ENCODE measurements at places on chromosomes 2 and 18.

GRCh38 chr2:190583507-190584337 is 49.2 kb upstream of the NEMP2 start:
- DNase-seq = no peak

- DNase-seq = no peak
Observed at GRCh38 chr2:239692362-239692851, 291.6 kb upstream of the HDAC4 start.

GRCh38 chr2:202091476-202091875 is 18.4 kb downstream of the KIAA2012 start:
- no peak for DNase-seq

DNA sequence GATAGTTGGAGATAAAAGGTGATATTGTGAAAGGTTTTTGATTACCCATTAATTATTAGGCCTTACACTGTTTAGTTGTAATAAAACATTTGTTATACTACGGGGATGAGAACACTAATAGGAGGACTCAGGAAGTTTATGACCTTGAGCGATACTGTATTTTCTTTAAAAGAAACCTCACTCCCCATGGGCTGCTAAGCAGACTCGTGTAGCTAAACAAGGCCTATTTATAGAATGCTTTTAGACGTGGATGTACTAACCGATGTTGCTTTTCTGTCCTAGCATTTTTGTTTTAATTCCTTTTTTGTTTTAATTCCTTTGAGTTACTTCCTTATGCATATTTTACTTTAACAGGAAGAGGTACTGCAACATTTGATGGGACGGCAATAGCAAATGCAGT is 22.9 kb downstream of the MSH6 start:
- DNase-seq = no peak

DNA sequence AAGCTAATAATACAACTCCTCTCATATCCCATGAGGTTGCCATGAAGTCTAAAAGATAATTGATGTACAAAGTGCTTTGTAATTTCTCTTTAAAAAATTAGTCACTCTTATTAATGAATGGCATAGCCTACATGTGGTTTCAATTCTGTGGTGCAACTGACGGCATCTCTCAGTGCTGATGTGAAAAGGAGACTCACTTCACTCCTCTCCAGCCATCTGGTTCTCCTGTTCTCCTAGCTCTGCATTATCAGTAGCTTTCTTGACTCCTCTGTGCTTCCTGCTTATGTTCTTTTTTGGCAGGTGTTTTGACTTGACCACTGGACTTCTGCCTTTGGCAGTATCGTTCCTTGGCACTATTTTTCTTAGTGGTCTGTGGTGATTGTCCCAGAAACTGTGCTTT is 134.9 kb upstream of the ZFP36L2 start:
- no peak for DNase-seq

GRCh38 chr2:66021296-66021695 is 413.6 kb upstream of the MEIS1 start:
- DNase-seq = no peak

GRCh38 chr2:219452361-219453317 is 18.0 kb downstream of the SPEG start:
- DNase-seq = no peak

- DNase-seq = no peak
Observed at GRCh38 chr18:76824754-76825153, 2.4 kb downstream of the ZNF236 start.

- DNase-seq = no peak
Observed at GRCh38 chr2:226756131-226756530, 43.5 kb downstream of the IRS1 start.

DNA sequence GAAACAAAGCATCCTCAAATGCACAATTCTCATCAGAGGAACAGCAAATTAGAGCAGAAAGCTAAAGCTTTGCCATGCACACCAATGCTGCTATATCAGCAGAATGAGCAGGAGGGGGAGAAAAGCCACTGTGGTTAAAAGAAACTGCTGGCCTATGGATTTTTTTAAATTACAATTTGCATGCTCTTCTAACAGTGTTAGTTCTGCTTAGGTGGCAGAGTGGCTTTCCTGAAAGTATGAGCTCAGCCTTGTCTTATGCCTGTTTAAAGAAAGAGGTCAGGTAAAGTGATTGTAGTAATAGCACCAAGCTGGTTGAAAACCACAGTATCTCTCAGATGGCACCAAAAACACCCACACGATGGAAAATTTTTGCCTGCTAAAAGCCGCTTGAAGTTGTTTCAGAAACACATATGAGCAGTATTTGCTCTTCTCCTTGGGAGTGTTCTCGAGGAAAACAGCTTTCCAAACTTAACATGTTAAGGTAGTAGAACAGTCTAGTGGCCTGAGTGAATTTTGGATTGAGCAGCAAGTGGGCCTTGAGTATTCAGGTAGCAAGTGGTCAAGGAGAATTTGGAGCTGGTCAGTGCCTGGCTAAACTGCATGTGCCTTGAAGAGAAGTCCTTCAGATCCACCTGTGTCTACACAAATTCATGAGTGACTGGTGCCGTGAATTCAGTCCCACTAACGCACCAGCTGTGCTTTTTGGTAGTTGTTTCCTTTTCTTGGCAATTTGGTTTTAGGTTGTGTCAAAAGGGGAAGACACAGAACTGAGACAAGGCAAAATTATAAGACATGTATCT is 19.6 kb upstream of the NDUFV2 start:
- DNase-seq = no peak

DNA sequence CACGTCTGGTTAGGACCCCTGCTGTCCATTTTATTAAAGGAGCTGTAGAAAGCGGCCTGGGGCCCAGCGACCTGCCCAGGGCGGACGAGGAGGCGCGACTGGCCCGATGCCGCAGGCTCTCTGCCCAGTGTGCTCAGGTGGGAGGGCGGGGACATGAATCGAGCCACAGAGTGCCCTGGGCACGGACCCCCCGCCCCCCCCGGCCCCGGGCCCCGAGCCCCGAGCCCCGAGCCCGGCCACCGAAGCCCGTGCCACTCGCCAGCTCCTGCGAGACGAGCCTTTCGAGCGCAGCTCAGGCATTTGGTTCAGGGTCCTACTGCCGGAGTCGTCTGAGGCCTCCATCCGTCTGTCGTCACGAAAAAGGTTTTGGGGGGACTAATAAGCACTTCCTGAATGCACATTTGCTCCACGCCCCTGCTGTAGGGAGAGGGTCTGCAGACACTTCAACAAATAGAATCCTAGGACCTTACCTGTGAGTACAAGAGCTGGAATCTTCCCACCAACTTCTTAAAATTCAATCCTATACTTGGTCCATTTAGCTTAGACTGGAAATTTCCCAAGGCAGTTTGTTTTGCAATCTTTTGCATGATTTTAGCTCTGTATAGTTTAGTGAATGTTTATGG is 602 bp upstream of the ADAM17 start:
- no peak for DNase-seq

DNA sequence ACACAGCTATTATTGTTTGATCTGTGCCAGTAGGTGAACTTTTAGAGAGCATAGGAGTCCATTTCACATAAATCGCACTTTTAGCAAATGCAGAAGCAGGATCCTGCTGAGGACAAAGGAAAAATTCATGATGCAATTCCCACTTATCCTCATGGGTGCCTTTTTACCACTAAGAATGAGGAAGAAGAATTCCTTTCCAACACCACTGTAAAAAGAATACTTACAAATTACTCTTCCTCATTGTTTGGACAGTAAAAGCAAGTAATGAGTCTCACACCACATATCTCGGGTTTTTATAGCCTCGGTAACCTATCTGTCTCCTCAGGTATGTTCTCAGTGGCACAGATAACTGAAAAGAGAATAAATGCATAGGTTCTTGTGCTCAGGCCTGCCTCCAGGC is 238.5 kb downstream of the MTX2 start:
- no peak for DNase-seq

DNA sequence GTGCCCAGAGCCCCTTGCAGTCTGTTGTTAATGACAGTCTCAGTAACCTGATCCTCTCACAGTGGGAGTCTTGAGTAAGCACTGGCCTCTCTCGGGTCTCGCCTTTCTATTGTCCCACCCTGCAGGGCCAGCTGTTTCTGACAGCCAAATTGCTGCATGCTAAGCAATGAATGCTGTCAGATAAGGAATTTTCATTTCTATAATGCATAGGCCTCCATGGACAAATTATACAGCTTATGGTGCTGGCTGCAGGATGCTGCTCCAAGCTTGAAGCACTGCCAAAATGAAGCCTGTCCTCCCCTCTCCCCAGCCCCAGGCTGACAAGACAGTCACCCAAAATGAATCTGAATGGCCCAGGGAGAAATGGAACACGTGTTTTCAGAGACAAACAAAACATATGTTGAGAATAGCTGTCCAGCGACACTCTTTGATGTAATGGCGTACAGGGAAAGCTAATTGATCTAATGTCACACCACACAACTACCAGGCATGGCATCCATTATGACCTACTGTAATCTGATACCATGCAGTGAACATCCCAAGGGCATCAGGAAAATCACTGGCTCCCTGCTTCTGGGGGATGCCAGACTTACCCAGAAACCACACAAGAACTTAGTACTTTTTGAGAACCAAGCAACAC is 36.8 kb downstream of the ACVR1 start:
- DNase-seq = peak; percentile 81

DNA sequence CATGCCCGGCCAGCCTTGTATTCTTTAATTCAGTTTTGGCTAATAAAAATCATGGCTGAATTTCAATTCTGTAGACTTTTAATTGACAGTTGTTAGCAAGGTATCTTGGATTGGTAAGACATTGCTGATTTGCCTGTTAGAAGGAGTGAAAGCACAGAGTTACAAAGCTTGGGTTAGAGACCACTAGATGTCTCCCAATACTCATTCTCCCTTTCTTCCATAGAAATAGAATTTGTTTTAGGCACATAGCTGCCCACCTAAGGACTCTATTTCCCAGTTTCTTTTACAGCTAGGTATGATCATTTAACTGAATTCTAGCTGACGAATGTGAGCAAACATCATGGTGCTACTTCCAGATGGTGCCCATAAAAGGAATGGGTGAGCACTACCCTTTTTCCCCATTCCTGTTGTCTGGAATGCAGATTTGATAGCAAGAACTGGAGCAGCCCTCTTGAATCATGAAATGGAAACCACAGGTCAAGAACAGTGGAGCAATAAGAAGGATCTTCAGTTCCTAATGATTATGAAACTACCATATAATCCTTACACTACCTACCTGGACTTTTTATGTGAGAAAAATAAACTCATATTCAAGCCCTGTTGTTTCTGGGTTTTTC is 17.5 kb downstream of the PECR start:
- no peak for DNase-seq

DNA sequence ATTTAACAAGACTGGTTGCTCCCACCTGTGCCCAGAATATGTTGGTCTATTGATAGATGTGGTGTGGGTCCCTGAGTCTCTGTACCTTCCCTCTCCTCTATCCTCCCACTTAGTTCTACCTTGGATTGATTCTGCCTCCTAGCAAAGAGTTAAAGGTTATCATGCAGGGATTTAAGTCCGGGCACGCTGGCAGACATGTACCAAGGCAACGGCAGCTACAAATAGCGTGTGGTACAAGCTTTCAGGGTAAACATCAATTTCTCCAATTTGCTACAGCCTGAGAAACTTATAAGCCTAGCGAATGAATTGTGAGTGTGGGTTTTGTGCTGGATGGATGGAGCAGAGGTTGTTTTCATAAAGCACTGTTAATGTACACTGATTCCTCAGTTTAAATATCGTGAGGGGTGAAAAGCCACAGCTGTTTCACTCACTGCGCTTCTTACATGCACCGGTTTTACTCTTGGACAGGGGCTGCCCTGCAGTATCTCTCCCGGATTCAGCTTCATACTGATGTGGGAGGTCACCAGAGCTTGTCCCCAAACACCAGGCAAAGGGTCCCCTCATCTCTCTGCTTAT is 289.8 kb downstream of the ICOS start:
- DNase-seq = no peak

GRCh38 chr2:186853951-186854350 is 5.0 kb upstream of the ZSWIM2 start:
- no peak for DNase-seq

- no peak for DNase-seq
Observed at GRCh38 chr18:37422596-37422995, 143.0 kb downstream of the CELF4 start.

DNA sequence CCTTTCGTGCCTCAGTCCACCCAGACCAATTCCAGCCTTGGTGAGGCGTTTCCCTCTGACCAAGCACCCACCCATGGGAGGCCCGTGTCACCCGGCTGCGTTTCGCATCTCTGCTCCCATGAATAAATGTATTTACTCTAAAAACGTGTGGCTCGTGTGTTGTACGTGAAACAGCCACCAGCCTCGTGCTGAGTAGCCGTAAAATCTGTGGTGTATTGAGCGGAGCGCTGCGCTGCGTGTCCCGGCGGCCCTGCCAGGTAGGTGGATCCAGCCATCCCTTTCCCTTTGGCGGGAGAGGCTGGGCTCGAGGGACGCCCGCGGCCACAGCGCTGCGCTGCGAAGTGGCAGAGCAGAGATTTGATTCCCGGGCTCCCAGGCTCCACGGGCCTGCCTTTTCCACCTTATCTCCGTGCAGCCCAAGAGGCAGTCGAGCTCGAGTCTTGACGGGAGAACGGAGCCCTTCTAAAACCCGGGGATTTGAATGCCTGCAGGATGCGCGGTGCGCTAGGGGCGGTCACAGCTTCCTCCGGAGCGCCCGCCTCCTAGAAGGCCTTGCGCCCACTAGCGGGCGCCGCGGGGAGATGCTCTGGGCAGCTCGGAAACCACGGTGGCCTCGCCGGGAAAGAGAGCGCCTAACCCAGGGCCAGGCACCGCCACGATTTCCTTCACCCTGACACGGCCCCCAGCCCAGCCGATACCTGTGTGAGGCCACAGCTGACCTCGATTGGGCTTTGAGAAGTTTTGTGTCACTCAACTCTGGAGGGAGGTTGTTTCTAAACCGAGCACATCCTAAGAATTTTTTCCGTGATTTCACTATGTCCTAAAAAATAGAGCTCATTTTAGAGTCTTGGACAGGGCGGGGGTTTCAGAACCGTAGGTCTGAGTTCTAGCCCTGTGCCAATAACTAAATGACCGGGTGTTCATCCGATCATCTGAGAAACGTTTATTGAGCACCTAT is 3.9 kb upstream of the PSMD1 start:
- peak; percentile 85 for DNase-seq

DNA sequence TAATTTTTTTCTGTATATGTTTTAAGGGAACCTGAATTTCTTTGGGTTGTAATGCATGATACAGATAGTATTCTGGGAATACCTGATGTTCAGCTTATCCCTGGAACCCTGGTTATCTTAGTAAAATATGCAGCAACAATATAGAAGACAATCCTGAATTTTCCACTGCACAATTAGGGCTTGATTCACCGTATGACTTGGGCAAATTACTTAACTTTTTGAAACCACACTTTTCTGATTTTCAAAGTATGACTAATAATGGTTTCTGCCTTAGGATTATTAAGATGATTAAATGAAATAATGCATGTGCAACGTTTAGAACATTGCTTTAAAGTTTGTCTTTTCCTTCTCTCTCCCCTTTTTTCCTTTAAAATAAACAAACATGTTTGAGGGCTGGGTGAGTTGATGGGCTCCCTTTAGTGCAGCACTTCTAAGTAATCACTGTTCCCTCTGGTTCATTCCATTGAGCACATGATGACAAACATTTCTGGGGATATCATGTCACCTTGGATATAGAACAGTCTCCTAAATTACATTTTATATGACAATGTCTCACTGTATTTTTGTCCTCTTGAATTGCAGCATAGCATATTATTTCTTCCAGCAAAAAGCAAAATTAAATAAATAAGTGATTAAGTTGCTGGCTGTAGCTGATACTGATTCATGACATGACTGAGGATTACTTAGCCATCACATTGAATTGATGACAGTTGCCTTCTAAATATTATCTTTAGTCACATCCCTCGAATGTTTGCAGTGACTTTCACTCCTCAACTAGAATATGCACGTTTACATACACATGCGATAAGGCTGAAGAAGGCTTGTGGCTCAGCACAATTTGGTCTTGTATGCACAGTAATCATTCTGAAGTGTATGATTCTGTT is 254.5 kb downstream of the NEDD4L start:
- DNase-seq = no peak
